ENCODE measurements at places on chromosomes 1 and 21.

DNA sequence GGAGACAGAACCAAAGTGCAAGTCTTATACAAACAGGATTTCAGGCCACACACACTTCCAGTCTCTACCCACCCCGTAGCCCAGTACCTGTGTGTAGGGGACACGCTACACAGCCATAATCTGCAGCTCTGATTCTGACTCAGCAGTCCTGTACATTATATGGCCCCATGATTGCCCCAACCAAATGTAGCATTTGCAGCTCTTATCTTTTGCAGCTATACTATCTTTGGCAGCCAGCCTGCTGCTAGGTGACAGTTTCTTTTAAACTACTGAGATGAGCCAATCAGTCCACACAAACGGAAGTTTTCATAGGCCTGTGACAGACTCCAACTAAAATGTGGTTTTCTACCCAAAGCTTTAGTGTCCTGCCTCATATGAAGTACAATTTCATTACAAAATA, 259.6 kb upstream of the ST6GALNAC5 start:
- DNase-seq: no peak

- no peak for DNase-seq
Measured at GRCh38 chr1:62068416-62068843, 126.2 kb upstream of the L1TD1 start.

GRCh38 chr1:89065079-89065868, at the start of gene GBP1:
GBP1 (minus strand) TSS chr1:89065208; CDS start chr1:89063234, 1,974 bp downstream.
- DNase-seq: no peak

- DNase-seq: no peak
Measured at GRCh38 chr1:88985032-88985431, 7.4 kb downstream of the KYAT3 start.

GRCh38 chr21:16102113-16102512, 372.3 kb downstream of the USP25 start:
- DNase-seq: no peak

DNA sequence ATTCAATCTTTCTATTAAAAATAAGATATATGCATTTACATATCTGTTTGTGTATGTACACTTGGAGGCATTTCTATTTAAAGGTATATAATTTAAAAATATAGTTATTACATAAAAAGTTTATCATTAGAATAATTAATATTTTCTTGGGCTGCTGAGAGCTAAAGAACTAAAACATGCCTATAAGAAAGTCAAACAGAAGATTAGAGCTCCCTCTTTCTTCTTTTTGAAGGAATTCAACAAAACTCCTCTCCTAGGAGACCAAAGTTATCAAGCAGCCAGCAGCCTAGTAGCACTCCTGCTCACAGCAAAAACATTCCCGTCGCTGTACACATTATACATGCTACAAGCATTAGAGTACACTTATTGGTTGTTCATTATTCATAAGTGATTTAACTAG, 216.4 kb downstream of the VAV3 start:
- no peak for DNase-seq

DNA sequence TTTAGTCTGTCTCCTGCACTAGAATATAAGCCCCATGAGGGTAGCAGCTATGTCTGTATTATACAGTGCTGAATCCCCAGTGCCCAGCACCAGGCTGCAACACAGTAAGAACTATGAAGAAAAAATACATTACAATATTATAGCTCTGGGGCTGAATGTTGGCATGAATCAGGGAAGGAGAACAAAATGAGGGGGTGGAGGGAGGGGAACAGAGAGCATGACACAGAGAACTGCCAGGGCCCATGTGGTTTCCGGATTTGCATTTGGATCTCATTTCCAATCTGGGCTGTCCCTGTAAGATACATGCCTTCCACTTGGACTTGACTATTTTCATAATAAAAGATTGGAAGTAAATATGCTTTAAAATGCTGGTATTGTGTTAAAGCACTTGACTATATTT, 35.8 kb downstream of the C1orf198 start:
- no peak for DNase-seq

- DNase-seq: peak; percentile 20
Measured at GRCh38 chr1:230277201-230278025, 148.7 kb downstream of the PGBD5 start.

GRCh38 chr1:216606047-216606637, 117.1 kb downstream of the ESRRG start:
- DNase-seq: no peak

DNA sequence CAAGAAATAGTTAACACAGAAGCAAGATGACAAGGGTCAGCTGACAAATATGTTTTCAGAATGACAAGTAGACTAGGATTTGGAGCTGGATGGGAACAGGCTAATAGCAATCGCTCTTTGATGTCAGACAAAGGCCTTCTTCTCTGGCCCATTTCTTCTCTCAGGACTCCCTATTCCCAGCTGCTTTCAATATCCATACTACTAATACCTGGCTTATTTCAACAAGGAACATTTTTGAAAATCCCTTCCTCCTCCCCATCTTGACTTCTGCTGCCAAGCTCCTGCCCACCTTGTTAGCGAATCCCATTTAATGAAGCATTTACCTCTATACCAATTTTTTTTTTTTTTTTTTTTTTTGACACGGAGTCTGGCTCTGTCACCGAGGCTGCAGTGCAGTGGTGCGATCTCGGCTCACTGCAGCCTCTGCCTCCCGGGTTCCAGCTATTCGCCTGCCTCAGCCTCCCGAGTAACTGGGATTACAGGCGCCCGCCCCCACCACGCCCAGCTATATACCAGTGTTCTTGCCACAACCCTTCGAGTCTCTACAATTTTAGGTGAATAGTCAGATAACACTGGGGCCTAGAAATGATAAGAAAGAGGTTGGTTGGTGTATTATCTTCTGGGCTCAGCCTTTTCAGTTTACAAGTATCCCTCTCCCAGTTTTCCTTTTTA, 68.4 kb downstream of the MACF1 start:
- DNase-seq: no peak

DNA sequence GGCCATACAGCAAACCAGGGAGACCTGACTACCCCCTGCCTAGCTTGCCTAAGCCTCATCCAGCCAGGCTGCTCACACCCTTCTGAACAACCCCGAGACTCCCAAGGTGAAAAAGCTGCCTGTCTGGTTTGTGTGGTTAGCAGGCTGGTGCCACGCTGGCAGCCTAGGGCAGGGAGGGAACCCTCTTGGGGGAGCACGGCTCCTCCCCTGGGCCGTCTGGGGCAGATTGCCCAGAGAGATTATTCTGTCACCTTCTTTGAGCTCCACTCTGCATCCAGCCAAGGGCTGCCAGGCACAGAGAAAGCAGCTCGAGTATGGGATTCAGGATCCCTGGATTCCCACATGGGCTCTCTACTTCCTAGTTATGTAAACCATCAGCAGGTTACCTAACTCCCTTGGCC, 27.5 kb upstream of the TCEA3 start:
- DNase-seq: peak; percentile 30

DNA sequence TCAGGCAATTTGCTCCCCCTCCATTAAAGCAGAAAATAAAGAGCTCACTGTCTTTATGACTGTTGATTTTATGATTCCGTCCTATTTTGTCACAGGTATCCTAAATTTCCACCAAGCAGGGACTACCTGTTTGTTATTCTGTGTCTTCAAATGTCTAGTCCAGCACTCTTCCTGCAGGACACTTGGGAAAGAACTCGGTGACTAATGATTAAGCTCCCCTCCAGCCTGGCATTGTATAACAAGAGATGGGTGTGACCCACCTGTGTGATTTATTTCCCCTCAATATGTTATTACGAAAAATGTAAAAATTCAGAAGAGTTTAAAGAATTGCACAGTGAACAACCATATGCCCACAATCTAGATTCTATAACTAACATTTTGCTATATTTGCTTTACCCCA, 42.9 kb upstream of the LRRN2 start:
- DNase-seq: no peak

DNA sequence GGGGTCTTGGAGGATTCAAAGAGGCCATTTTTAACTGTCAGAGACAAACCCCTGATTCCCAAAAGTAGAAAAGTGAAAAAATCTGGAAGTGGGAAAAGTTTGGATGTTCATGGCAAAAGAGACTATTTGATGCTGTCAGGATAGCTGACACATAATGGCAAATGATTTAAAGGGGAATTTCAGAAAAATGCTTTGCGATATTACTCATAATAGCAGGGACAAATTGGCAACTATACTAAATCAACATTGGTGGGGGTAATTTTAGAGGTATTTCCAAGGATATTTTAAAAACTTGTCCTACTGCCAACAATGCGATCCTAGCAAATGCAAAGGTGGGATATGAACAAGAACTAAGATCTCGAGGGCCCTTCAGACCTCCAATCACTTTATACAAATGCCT, 5.3 kb upstream of the GSTM4 start:
- no peak for DNase-seq

DNA sequence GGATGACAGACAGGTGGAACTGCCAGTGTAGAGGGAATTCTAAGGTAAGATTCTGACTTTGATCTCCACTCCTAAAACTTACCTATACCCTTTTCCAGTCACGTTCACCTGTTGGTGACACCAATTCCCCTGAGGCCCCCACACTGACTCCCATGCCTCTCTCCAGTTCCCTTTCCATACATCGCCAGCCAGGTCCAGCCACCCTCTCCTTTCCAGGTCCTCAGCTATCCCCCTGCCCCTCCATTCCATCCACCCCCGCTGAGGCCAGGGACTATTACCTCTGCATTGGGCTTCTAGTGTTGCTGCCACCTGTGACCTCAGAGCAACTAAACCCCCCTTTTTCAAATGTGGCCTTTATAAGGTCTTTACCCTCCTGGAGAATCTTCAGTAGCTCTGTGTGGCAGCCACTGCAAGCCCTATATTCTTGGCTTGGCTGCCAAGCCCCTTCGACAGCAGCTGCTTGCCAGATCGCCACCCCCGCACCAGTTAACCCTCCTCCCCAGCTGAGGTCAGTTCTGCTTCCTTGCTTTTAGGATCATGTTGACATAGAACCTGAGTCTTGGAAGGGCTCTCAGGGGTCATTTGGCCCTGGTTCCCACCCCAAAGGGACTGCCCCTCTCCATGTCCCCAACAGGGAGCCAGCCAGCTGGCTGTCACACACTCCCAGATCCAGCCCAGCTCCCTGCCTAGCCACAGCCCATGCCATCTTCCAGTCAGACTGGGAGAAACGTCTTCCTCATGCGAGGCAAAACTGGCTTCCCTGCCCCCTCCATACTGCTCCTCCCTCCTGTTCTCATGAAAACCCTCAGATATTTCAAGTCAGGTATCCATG, 14.7 kb downstream of the CSF1 start:
- DNase-seq: no peak

DNA sequence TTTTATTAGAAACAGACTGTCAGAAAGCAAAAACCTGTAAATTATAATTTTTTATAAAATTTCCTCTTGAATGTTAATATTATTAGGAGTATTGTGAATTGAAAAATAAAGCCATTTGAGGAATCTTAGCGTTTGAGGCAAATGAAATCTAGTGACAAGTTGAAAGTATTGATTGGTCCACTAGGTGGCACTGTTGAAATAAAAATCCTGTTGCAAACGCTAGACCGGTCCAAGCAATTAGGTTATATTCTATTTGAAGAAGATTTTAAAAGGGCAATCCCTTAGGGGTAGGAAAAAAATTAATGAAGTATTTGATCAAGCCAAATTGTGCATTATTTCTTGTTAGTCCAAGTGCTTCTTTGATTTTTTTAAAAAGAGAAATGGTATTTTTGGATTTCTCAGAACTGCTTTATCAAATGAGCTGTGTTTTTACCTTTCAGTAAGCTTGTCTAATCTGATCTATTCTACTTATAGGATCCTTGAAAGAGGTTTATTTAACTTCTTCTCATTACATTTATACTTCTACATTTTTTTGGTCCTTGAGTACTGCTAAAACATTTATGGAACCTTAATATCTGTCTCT, 57.7 kb downstream of the ATG4C start:
- no peak for DNase-seq

GRCh38 chr1:151813271-151813977, 8.2 kb upstream of the LINGO4 start:
- DNase-seq: no peak

GRCh38 chr1:24348196-24348595, 29.0 kb downstream of the GRHL3 start:
- no peak for DNase-seq

DNA sequence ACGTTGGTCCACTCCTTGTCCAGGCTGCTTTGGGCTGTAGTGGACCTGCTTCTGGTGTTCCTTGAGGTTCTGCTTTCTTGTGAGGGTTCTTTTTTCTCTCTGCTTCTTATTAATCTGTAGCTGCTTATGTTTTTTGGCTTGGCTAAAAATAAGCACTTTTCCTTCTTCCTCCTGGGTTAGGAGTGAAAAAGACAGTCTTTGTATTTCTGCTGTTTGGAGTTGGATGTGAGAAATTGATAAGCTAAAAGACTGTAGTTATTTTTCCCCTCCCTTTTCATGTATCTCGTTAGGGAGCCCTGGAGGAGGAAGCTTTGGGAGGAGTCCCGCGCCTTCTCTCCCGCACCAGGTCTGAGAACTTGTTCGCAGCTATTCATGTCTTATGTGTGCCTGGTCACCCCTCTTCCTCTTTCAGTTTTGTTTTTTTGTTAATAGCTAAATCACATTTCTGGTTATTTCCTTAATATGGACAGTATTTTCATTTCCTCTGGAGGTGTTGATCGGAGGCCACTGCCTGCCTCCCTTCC, 79.0 kb downstream of the GALNT2 start:
- DNase-seq: no peak

DNA sequence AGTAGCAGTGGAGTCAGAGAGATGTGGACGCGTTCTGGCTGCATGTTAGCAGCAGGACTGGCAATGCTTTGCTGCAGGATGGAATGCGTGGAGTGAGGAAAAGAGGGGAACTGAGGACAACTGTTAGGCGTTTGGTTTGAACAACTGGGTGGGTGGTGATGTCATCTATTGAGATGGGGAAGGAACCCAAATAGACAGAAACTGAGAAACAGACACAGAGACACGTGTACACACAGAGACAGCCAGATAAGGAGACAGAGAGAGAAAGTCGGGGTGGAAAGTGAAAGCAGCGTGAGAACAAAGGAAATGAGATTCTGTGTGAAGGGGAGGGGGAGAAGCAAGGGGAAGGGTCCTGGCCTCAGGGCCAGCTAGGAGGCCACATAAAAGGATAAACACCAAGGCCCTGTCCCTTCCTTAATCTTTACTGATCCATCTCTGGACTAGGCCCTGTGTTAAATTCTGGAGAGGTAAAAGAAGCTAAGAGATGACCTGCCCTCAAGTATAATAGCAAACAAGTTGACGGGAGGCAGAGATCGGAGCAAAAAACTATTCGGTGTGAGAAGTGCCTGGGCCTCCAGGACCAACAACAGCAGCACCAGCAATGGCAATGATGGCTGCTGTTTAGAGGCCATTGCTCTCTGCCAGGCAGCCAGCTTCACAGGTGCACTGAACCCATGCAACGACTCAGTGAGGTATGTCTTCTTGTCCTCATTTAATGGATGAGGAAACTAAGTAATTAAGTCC, 31.6 kb downstream of the VWA5B1 start:
- peak; percentile 28 for DNase-seq

- no peak for DNase-seq
Measured at GRCh38 chr21:45920824-45921600, 60.6 kb upstream of the COL6A1 start.

GRCh38 chr1:91901231-91901630, 15.3 kb upstream of the TGFBR3 start:
- no peak for DNase-seq

DNA sequence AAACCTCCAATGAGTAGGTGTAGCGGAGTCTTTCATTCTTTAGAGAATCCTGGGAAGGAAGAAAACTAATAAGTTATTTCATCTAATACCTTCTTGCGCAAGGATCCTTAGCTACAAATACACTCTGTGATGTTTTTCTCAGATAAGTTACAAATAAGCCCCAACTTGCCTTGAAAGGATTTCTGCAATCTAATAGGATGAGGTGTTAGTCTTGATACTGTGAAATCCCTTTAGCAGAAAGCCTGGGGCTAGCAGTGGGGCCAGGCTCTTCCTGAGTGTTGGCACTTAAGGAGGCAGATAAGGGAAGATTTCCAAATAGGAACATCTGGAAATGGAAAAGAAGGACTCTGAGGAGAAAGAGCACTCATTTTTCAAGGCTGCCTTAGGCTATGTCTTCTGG, 168.0 kb upstream of the DAB1 start:
- no peak for DNase-seq
